T-cell (primary cell): ENCODE measurements at places on chromosomes 2 and 18. TPM values are rescaled to one million over a fixed set of nuclear protein-coding genes. Genes with fewer than 3 reads are reported as not detected.

DNA sequence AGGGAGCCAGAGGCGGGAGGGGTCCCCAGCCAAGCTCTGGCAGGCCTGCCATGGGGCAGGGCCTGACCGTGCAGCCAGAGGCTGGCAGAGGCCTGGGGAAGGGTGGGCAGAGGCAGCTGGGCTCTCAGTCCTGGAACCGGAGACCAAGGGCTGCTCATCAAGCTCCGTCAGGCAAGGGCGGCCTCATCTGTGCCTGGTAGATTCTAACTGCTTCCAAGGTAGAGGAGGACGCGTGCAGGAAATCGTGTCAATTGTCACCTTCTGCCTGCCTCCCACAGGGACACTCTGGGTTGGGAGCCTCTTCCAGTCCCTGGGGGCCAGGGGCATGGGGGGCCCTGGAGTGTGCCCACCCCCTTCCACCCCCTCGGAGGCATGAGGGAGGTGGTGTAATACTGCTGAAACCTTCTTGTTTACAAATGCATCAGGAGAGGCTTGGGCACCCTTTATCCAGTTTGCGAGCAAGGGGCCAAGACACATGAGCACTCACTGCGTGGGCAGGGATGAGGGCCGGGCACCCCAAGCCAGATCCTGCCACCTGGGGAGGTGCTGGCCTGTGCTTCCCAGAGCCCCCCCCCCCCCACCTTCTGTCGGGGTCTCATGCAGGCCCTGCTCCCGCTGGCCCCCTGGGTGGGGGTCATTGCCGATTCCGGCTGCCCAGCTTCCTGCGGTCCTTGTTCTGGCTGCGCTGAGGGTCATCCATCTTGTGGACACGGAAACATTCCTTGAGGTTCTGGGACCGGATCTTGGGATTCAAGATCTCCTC lies 9.0 kb downstream of the SNORC start:
- DNase-seq = no peak

GRCh38 chr18:61950371-61950770 lies 57.6 kb upstream of the RNF152 start:
- DNase-seq = no peak

DNA sequence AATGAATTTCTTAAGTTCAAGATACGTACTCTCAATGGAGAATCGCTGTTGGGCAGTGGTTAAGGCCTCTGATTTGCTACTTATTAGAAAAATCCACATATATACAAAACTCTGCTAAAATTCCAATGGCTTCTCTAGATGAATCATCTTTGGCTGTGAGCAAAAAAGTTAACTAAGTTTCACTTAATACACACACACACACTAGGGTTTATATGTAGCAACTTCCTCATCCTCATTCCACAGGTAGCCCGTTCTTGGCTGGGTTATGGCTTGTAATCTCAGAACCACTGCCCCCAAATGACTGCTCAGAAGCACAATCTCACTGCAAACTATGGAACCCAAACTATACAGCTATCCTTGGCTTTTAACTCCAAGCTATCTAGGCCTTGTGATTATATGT lies 99.7 kb downstream of the SMAD2 start:
- no peak for DNase-seq

FAHD2B gene
- total RNA-seq = 12.9 TPM

GRCh38 chr2:178718283-178718682 lies 88.9 kb downstream of the TTN start:
- DNase-seq = no peak
